ENCODE measurements at places on chromosomes 3 and 15. TPM values are rescaled to one million over a fixed set of nuclear protein-coding genes. Genes with fewer than 3 reads are reported as not detected.

Gene IMPDH2
- 147 TPM for polyA plus RNA-seq

Gene KLHL40
- not detected for polyA plus RNA-seq

Gene THRB
- polyA plus RNA-seq: 2.1 TPM

Gene C2CD4B
- polyA plus RNA-seq: 25.1 TPM

Gene SLC22A14
- polyA plus RNA-seq: 0.35 TPM

Gene KLF15
- polyA plus RNA-seq: 11.3 TPM

Gene POLR2M
- polyA plus RNA-seq: 38.7 TPM

Measured in pancreas (tissue), 10 donors.